Nephron progenitor cell (in vitro differentiated cells): ENCODE measurements at places on chromosomes 2 and 18.

DNA sequence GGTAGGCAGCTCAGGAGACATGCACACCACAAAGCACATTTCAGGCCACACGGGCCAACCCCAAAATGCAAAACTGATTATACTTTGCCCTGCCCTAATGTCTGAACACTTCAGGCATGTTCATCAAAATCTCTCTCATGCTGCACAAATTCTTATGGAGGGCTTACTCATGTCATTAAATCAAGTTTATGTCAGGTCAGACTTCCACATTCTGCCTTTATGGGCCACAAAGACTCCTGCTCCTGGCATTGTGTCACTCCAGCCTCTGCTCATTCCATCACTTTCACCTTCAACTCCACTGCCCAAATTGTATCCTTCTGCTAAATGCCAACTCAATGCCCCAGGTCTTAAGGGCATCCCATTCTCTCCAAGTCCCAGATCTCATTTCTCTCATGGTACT, 9.2 kb downstream of the UXS1 start:
- DNase-seq, result no peak

GRCh38 chr2:237154082-237154638, 68.5 kb downstream of the COPS8 start:
- peak; percentile 46 for DNase-seq

- no peak for DNase-seq
Observed at GRCh38 chr2:231521-232185, 32.2 kb downstream of the SH3YL1 start.

- DNase-seq, result no peak
Observed at GRCh38 chr18:41599466-41599865, 355.6 kb upstream of the PIK3C3 start.

- DNase-seq, result no peak
Observed at GRCh38 chr2:181308766-181309515, 148.2 kb upstream of the ITGA4 start.

DNA sequence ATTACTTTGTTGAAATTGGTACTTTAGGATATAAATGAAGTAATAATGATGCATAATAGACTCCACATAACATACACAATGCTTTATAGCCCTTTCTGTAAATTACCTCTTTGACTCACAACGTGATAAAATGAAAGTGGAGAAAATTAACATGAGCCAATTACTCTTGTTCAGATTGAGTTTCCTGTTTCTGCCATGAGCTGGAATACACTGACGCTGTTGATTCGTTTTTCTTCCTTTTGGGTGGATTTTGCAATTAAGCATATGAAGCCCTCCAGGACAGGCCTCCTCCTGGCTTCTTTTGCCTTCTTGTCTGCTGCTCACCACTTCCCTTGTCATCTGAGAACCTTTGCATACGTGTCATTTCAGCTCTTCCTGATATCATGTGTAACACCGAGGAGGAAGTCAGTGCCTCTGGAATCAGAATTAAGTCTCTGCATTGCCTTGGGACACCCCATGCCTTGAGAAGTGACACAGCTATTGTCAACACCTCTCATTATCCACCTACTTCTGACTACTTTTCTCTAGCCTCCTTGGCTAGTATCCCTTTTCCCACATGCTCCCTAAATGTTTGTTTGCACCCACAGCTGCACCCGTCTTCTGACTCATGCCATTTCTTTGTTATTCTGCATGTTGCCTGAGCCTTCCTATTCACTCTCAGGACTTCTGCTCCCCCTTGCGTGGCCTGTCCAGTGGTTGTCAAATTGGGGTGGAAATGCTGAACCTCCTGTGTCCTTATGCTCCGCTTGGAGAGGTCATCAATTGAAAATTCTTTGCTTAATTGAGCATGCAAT, 134.1 kb downstream of the FMNL2 start:
- no peak for DNase-seq

DNA sequence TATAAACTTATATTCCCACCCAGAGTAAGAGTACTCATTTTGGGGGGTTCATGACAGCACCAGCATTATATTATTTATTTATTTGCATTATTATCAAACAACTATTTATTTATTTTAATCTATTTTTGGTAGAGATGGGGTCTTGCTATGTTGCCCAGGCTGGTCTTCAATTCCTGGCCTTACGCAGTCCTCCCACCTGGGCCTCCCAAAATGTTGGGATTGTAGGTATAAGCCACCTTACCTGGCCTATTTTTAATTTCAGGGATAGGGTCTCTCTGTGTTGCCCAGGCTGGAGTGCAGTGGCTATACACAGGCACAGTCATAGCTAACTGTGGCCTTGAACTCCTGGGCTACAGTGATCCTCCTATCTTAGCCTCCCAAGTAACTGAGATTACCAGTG, 30.7 kb downstream of the GEMIN6 start:
- no peak for DNase-seq

- no peak for DNase-seq
Observed at GRCh38 chr2:238596571-238597551, 170.1 kb downstream of the ASB1 start.

DNA sequence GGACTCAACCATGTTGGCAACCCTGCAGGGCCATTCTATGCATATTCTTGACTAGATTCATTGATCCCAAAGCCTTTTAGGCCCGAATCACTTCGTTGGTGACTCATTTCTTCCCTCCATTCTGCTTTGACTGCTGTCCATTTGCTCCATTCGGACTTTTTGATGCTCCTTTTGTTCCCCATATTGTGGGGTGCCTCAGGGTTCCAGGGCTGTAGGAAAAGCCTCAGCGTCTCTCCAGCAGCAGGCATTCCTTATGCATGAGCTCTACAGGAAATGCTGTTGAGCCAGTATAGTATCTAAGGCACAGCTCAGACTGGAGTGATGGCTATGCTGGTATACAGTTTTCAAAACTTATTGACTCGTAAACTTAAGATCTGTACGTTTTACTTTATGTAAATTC, 292.6 kb downstream of the PRKCE start:
- no peak for DNase-seq

GRCh38 chr2:240249423-240250149, 109.1 kb upstream of the OTOS start:
- DNase-seq, result no peak

- no peak for DNase-seq
Observed at GRCh38 chr2:79001285-79001684, 24.2 kb upstream of the REG3G start.

- DNase-seq, result no peak
Observed at GRCh38 chr2:10297191-10297830, 5.4 kb upstream of the HPCAL1 start.

- peak; percentile 58 for DNase-seq
Observed at GRCh38 chr18:78980279-78980771, 707 bp downstream of the SALL3 start.

DNA sequence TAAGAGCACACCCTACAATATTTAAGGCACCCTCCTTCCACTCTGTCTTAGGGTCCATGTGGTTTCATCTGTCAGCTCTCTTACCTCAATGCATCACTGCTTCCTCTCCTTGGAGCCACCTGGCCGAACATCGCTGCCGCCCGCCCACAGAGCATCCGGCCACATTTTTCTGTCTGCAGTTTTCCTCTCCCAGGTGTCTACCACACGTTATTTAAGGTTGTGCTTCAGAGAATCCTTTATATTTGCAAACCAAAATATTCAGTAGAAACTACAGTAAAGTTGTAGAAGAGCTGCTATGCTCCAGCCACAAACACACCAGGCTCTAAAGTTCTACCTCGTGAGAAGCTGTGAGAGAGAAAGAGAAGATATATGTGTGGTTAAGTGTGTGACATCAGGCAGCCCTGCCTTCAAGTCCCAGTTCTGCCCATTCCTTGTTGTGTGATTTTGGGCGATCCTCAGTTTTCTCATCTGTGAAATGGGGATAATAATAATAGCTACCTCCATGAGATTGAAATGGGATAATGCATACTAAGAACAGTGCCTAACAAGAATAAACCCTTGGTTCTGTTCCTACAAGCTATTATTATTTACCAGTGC, 4.9 kb upstream of the STK17B start:
- no peak for DNase-seq

- no peak for DNase-seq
Observed at GRCh38 chr2:233288663-233289062, 19.0 kb upstream of the SAG start.

GRCh38 chr18:57447154-57447621, 12.0 kb downstream of the ONECUT2 start:
- DNase-seq, result peak; percentile 96

GRCh38 chr18:33873112-33873511, 295.1 kb downstream of the ASXL3 start:
- DNase-seq, result no peak

DNA sequence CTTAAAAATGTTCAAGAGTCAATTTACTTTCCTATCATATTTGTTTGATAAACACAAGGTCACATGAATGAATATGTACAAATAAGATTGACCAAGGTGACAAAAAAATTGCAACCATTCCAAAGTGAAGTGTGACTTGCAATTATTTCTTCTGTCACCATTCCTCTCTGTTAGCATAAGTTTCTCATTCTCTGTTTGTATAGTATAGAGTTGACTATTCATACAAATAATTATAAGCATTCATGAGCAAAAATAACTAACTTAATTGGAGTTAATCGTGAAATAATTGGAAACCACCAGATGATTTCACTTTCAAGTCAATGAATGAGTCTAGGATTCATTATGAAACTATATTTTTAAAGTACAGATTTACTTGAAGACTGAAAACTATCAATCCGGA, 42.1 kb downstream of the PGAP1 start:
- DNase-seq, result no peak

DNA sequence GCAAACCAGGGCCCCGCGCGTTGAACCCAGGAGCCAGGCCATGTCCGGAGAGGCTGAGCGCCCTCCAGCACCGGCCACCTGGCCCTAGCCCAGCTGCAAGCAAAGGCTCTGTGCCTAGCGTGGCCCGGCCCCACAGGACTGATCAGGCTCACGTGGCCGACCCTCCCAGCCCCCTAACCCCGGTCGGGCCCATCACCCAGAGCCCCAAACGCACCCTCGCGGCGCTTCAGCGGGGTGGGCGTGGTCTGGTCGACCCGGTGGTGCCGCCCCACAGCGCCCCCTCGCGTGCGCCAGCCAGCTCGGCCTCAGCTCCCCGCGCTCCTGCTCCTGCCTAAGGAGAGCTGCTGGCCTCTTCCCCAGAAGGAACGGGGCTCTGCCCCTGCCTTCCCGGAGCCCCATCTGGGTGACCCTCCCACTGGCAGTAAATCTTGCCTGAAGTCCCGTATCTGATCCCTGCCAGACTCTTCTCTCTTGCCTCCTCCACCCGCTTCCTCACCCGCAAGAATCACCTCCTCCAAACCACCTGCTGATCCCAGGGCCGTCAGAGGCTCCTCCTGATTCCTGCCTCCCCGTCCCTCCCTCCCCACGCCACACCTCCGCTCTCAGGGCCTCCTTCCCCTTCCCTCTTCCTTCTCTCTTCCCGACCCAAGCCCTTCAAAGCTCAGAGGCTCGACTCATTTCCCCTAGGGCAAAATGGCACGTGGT, 12.3 kb upstream of the TEX51 start:
- peak; percentile 89 for DNase-seq

GRCh38 chr2:216107760-216108159, 1.4 kb upstream of the XRCC5 start:
- DNase-seq, result peak; percentile 62

DNA sequence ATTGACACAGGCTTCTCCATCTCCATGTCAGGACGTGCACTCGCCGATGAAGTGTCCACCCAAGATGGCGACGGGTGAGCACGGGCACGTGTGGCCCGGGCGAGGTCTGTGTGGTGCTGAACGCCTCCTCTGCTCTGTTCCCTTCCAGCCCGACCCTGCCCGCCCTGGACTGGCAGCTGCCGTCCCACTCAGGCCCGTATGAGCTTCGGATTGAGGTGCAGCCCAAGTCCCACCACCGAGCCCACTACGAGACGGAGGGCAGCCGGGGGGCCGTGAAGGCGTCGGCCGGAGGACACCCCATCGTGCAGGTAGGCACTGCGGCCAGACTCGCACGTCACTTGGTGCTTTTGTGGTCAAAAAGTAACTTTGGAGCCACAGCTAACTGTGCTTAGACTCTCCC, 37.7 kb downstream of the NFATC1 start:
- no peak for DNase-seq

- no peak for DNase-seq
Observed at GRCh38 chr2:184041077-184041476, 557.3 kb upstream of the ZNF804A start.

DNA sequence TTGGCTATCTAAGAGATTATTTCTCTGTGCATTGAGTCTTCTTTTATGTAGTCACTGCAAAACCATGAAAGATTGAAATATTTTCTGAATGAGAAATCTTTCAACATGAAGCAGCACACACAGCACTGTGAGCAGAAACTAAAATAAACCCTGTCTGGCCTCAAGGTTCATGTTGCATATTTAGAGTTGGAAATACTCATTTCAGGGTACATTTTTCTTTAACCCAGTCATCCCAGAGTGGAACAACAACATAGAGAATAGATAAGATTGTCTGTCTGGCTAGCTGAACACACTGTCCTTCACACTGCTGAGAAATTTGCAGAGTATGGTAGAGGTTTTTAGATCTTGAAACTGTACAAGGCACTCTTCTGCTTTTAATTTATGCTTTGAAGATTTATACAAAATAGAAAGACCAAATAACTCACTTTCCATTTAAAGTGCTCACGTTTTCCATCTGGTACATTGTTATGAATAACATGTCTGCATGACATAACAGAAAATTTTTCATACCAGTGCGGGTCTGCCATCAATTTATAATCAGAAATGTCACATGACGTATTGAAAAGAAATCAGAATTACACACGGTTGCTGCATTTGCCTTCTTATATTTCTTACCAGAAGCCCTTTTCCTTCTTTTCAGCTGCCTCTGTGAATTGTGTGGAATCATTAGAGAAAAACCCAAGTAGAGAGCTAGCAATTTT, 25.0 kb upstream of the FN1 start:
- DNase-seq, result no peak

GRCh38 chr2:137838255-137839092, 125.8 kb upstream of the HNMT start:
- DNase-seq, result peak; percentile 34

- no peak for DNase-seq
Observed at GRCh38 chr2:97969081-97970067, 26.4 kb downstream of the TMEM131 start.

GRCh38 chr2:194465641-194466040, 1191.4 kb upstream of the SLC39A10 start:
- DNase-seq, result no peak

DNA sequence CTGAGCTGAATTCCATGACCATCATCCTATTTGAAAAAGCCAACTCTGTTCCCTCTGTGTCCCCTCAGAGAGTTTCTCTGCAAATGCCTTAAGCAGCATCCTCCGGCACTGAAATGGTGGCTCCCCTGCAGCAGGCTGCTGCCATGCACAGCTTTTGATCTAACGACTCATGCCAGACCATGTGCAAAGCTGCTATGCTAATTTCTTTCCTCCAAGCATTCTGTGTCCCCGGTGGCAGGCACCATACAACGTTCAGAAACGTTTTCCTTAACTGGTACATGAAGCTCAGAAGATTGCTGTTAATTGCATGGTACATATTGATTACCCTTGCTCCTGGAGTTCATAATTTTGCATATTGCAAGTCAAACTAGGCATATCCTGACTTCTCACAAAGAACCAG, 336.8 kb downstream of the RBM43 start:
- no peak for DNase-seq
